ENCODE measurements at places on chromosomes 16 and 17. TPM values are rescaled to one million over a fixed set of nuclear protein-coding genes. Genes with fewer than 3 reads are reported as not detected.

Gene GDPD1
- total RNA-seq: 47.7 TPM

Gene KRT9
- total RNA-seq: not detected

Gene OR2C1
- 1.0 TPM for total RNA-seq

Gene FUS
- total RNA-seq: 282 TPM

Gene MRC2
- total RNA-seq: 7.0 TPM

Gene TXNDC11
- 24.6 TPM for total RNA-seq

Gene TVP23A
- 22.9 TPM for total RNA-seq

Gene AANAT
- total RNA-seq: not detected

Gene HELZ
- total RNA-seq: 83.7 TPM

Gene XPO6
- 156 TPM for total RNA-seq

Gene OMG
- total RNA-seq: 93.9 TPM

Gene PMFBP1
- total RNA-seq: 1.2 TPM

Gene AOC2
- 3.7 TPM for total RNA-seq

Gene WNK4
- total RNA-seq: 0.64 TPM

Gene AATK
- 151 TPM for total RNA-seq

Gene AKAP10
- 64.9 TPM for total RNA-seq

Gene SCIMP
- total RNA-seq: 2.0 TPM

Gene KCNH4
- 7.4 TPM for total RNA-seq

Gene PRCD
- 18.9 TPM for total RNA-seq

Gene PMP22
- total RNA-seq: 136 TPM

Gene FBXL16
- total RNA-seq: 396 TPM

Gene NOG
- total RNA-seq: 3.8 TPM

Gene MT4
- not detected for total RNA-seq

Gene NATD1
- total RNA-seq: 11.0 TPM

Gene CD300LB
- not detected for total RNA-seq

Gene CDRT4
- 36.1 TPM for total RNA-seq

Gene KRT40
- not detected for total RNA-seq

Gene KCNH6
- 1.4 TPM for total RNA-seq

Gene HOXB8
- total RNA-seq: not detected

Gene EPN3
- 11.0 TPM for total RNA-seq

Gene HSD11B2
- 19.1 TPM for total RNA-seq

Gene MPV17L
- total RNA-seq: 14.8 TPM

Gene CIAPIN1
- 55.2 TPM for total RNA-seq

Gene TBC1D3B
- 21.1 TPM for total RNA-seq

Gene KCTD19
- not detected for total RNA-seq

Gene KRT13
- total RNA-seq: not detected

Gene CDIPT
- 111 TPM for total RNA-seq
